Left cardiac atrium (tissue), 4 donors: ENCODE measurements at places on chromosomes 2 and 18. TPM values are rescaled to one million over a fixed set of nuclear protein-coding genes. Genes with fewer than 3 reads are reported as not detected.

RAB6C gene
- total RNA-seq, result 0.18 TPM

CPLX4 gene
- total RNA-seq, result not detected

KLHL29 gene
- total RNA-seq, result 1.3 TPM

DNA sequence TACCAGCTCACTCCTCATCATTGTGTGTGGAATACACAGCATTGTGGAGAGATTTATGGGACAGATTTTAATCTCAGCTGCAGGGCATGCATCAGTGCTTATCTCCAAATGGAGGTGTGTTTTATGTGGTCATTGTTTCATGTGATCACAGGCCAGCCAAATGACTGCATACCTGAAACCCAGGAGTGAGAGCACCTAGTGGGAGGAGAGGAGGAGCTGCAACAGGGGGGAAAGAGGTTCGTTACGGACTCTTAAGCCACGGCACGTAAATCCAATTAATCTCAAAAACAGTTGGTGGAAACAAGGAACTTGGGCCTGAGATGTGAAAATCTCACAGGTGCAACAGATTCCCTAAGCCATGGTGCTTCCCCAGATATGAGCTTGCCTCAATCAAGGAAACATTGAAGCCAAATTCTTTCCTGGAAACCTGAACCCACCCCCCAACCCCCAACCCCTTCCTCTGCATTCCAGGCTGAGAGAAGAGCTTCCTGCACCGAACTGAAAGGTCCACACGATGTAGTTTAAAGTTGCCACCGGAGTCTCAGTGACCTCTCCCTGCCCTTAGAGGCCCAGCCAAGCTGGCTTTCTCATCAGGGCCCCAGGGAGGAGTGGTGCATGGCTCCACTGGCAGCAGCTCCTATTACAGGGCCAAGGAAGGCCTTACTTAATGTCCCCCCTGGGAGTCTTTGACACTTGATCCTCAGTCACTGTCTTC lies 167.4 kb downstream of the C1D start:
- DNase-seq, result no peak
